ENCODE measurements at places on chromosomes 3 and 15.

DNA sequence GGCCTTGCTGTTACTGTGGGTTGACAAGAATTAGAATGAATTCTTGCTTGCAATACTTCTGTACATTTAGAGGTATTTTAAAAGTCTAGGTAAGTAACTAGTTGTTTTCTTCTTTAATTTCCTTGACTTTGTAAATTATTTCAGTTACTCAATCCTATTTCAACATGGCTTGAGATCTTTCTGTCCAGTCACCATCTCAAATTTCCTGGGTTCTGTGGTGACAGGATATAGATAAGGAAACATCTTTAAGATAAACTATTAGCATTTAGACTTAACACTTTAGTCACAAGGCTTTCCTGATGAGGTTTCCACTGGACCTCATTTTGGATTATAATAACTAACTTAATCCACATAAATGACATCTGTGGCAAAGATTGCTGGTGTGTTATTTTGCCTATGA is 195.9 kb upstream of the DPH6 start:
- no peak for DNase-seq

- no peak for DNase-seq
Measured at GRCh38 chr15:101461097-101461496, 28.4 kb downstream of the PCSK6 start.

DNA sequence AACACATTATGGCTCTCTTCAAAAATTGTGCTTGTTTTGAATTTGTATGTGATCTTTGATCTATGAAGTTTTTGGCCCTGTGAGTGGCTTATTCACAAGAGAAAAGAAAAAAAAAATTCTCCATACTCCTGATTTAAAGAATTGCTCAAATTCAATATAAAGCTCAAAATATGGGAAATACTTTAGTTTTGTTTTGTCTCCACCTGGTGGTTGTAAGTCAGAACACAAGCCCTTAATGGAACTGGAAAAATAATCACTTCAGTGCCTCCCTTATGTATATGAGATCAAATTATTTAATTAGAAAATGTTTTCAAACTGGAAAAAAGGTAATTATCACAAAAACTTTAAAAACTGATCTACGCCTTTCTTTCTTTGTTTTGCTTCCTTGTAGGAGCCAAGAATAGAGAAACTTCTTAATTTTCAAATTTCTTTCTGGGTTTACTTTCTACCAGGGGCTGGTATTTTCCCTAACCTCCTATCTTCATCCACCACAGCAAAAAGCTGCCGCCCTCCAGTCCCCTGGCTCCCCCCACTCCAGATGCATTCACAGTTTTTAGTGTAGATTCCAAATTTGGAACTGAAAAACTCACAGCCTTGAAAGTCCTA is 50.6 kb downstream of the SERP1 start:
- no peak for DNase-seq

- no peak for DNase-seq
Measured at GRCh38 chr3:152491922-152492321, 223.2 kb downstream of the MBNL1 start.

DNA sequence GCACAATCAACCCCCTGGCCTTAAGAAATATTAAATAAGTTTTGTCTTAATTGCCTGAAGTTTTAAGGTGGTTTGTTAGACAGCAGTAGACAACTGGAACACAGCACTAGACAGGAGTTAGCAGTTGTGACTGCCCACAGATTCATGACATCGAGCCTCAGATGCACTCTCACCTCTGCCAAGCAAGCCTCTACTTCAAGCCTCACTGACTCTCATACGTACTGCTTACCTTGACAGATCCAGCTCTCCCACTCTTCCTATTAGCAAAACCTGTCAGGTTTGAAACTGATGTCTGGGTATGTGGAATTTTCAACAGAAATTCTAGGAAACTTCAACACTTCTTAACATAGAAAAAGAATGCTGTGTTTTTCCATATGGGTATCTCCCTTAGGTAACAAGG is 382.9 kb upstream of the DPH6 start:
- DNase-seq: no peak

- DNase-seq: no peak
Measured at GRCh38 chr15:25054329-25054728, 99.5 kb downstream of the SNRPN start.

DNA sequence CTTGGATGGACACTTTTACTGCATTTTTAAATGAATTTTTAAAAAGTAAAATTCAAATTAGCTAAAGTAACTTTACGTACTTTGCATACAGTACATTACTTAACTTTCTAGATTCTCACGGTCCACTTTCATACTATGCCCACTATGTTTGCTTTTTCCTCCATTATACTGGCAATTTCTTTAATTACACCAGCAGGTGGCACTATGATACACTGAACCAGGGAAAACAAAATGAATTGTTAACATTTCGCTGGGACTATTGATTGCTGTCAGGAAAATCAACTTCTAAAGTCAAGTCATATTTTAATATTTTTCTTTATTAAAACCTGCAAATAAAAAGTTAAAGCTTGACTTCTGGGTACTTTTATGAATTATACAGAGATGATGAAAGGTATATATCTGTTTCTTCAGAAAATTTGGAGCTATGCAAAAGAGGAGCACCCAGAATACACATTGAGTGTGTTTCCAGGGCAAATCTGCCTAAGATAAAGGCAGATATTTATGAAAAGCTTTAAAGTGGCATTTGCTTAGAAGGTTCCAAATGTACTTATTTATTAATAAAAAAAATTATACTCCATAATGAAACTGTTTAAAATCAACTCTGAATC is 21.8 kb upstream of the POU1F1 start:
- no peak for DNase-seq

- DNase-seq: no peak
Measured at GRCh38 chr3:161372321-161373260, 1.3 kb upstream of the SPTSSB start.

- DNase-seq: no peak
Measured at GRCh38 chr3:20064387-20064786, 24.1 kb downstream of the KAT2B start.

- DNase-seq: no peak
Measured at GRCh38 chr3:45966371-45966791, 23.1 kb downstream of the CXCR6 start.

Data from stimulated activated CD8-positive, alpha-beta memory T cell treated with anti-CD3 and anti-CD28 coated beads, Interleukin-2, amount 100 ng/mL, for 48 hours (primary cell).